ENCODE measurements at places on chromosomes 1 and 21.

GRCh38 chr21:33067457-33067856 lies 2.5 kb upstream of the OLIG1 start:
- no peak for DNase-seq

- DNase-seq = no peak
Measured at GRCh38 chr1:209102531-209102930, 481.0 kb upstream of the CAMK1G start.

DNA sequence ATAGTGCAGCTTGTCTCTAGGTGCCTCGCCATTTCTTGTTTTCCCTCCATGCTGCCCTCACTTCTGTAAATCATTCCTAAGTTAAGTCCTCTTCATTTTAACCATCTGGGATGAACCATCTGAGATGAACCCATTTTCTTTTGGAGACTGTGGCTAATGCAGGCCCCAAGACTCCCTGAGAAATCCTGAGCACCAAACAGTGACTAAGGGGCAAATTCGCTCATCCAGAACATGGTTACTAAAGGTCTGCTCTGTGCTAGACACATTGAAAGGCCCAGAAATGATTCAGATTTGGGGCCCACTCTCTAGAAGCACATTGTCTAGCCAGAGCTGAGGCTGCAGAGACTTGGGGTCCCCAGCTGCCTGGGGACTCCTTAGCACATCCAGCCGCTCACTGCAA lies 151.9 kb upstream of the CTTNBP2NL start:
- DNase-seq = no peak

- DNase-seq = no peak
Measured at GRCh38 chr1:200960948-200961340, 62.6 kb downstream of the KIF21B start.

GRCh38 chr1:67947114-67947513 lies 103.3 kb downstream of the DIRAS3 start:
- DNase-seq = no peak

DNA sequence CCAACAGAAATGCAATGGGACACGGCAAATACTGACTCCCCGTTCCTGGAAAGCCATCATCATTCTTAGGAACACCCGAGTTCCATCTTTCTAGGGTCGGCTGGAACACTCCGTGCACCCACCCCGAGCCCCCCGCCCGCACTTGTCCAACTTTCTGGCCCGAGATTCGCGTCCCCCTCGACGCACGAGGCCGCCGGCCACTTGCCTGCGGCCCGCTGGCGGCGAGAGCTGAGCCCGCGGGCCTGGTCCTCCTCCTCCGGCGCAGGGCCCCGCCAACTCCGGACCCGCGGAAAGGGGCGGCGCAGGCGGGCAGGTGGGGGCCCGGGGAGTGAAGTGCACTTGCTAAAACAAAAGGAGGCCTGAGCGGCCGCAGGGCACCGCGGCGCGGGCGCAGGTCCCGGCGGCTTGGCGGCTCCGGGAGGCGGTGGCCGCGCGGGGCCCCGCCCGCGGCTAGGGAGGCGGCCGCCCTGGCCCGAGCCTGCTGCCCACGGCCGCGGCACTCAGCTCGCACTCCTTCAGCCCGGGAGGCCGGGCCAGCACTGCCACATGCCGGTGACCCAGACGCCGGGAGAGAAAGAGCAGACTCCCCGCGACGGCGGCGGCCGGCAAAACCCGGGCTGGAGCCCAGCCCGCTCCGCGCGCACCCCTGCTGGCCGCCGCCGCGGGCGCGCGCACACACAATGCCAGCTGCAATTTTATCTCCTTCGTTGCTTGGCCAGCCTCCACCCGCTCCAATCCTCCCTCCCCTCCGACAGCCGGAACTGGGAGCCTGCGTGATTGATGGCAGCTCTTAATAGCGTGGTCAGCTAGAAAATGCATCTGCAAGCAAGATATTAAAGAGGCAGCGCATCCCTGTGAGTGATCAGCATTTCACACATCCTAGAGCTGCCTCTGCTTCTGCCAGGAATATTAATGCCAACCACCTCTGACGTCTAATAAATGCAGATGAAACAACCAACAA lies 114.3 kb downstream of the RERE start:
- peak; percentile 98 for DNase-seq

DNA sequence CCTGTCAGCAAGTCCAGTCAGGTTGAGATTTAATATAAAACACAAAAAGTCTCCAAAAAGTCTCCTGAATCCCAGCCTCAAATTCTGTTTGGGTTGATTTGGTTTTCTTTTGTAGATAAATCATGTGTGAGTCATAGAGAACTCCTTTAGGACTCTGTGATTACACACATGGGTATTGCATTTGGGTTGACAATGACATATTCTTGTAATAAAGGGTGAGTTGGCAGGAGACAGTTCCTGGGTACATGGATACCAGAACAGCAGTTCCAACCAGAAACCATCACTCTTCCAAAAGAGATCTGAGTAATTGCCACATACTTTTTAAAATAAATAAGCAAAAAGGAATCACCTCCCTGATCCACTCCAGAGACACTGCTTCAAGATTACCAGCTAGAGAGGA lies 8.9 kb downstream of the CR2 start:
- DNase-seq = no peak

- no peak for DNase-seq
Measured at GRCh38 chr1:3626025-3626424, 1.2 kb downstream of the TPRG1L start.

DNA sequence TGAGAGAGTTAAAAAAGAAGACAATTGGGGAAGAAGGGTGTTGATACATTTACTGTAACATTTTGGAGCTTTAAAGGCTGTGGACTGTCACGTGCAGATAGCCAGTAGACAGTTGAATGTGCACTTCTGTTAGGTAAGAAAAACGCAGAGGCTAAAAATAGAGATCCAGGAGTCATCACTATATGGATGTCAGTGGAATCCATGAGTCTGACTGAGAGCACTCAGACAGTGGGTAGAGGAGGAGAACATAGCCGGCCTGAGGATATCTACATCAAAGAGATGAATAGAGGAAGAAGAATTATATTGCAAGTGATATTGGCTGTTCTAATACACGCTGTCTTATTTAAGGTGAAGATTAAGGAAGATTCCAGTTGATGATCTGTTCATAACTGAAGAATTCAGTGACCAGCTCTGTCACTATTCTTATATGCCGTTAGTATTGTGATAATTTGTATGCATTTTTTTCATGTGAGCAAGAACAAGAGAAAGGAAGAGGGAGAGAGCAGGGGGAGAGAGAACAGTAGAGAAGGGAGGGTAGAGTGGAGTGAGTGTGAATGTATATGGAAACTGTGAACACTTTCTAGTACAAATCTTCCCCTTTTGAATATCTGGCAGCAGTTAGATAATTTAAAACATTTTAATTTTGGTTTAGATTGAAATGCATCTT lies 344.8 kb downstream of the CHRM3 start:
- DNase-seq = no peak

- DNase-seq = no peak
Measured at GRCh38 chr1:153513023-153513422, 22.8 kb downstream of the S100A6 start.

GRCh38 chr1:236520445-236521005 lies 3.3 kb upstream of the LGALS8 start:
- no peak for DNase-seq

GRCh38 chr21:25967901-25968438 lies 202.6 kb downstream of the APP start:
- no peak for DNase-seq

- DNase-seq = no peak
Measured at GRCh38 chr1:10832703-10833102, 36.3 kb upstream of the CASZ1 start.

DNA sequence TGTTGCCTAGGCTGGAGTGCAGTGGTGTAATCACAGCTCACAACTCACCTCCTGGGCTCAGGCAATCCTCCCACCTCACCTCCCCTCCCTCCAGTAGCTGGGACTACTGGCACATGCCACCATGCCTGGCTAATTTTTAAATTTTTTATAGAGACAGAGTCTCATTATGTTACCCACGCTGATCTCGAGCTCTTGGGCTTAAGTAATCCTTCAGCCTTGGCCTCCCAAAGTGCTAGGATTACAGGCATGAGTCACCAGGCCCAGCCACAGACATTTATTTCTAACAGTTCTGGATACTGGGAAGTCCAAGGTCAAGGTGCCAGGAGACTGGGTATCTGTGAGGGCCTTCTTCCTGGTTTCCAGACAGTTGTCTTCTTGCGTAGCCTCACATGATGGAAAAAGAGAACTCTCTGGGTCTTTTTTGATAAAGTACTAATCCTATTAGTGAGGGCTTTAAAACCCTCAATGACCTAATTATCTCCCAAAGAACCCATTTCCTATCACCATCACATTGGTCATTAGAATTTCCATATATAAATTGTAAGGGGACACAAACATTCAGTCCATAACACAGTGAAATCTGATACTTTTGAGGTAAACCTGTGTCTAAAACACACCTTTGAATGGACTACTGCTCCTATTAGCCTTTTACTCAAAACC lies 67.9 kb downstream of the PHACTR4 start:
- peak; percentile 83 for DNase-seq

GRCh38 chr1:20250340-20250989 lies 40.2 kb upstream of the VWA5B1 start:
- no peak for DNase-seq

DNA sequence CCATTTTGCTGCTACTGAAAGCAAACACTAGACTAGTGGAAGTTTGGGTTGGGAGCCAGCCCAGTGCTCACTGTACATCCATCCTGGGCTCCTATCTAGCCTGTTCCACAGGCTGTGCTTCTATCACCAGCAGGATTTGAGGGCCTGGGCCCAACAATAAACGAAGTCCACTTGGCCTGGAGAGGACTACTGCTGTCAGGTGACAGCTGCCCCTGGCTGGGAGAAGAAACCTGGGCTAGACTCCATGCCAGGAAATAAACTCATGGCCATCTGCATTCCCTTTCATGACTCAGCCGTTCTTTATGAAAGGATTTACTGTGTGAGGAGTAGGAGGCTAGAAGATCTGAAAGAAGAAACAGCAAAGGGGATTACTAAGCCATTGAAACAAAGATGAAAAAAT lies 35.5 kb downstream of the COLGALT2 start:
- peak; percentile 82 for DNase-seq

DNA sequence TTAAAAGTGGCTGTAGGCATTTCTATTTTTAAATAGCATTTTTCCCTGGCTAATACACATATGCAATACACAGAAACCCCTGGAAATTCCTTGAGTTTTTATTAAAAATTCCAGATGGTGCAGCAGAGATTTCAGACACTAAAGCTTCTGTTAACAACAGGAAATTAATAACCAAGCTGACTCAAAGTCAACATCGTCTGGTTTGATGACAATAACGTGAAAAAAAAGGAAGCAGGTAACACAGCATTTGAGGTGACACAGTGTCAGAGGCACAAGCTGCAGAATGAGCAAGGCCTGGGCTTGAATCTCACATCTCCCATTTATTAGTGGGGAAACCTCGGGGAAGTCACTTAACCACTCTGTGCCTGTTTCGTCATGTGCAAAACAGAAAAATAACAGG lies 64.6 kb upstream of the GJB5 start:
- no peak for DNase-seq

GRCh38 chr21:44984428-44984791 lies 44.6 kb downstream of the SLX9 start:
- no peak for DNase-seq

GRCh38 chr1:48109390-48110013 lies 112.3 kb upstream of the TRABD2B start:
- peak; percentile 42 for DNase-seq

- no peak for DNase-seq
Measured at GRCh38 chr1:154485910-154486496, 16.0 kb upstream of the TDRD10 start.
